ENCODE measurements at places on chromosomes 2 and 18. TPM values are rescaled to one million over a fixed set of nuclear protein-coding genes. Genes with fewer than 3 reads are reported as not detected.

GRCh38 chr2:227717687-227718567 is at the start of gene SLC19A3:
Gene SLC19A3 (minus strand): TSS chr2:227718028. CDS start chr2:227702318, 15,710 bp downstream.
- DNase-seq: peak; percentile 51

The GKN1 gene
- 20.7 TPM for total RNA-seq

GRCh38 chr2:96866986-96867755 is 2.7 kb downstream of the SEMA4C start:
- DNase-seq: no peak

- no peak for DNase-seq
Observed at GRCh38 chr2:5982193-5982902, 290.2 kb downstream of the SOX11 start.

DNA sequence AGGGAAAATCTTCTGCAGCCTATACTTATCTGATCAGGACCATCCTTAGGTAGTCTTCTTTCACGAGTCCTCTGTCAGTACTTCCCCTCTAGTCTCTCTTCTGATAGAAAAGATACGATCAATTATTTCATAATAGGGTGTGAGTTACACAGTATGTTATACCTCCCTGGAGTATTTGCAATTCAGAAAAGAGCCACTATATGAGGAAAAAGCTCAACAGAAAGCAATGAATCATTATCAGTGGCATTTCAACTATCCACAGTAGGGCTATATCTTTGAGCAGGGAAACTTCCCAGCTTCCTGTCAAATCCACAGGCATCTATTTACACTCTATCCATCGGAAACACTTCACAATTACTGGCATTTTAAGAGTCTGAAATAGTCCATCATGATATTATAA is 105.3 kb upstream of the ACVR2A start:
- DNase-seq: no peak

The ANKRD30B gene
- total RNA-seq: not detected

GRCh38 chr2:195382186-195382585 is 274.8 kb upstream of the SLC39A10 start:
- no peak for DNase-seq
